ENCODE measurements at places on chromosomes 13 and 19. TPM values are rescaled to one million over a fixed set of nuclear protein-coding genes. Genes with fewer than 3 reads are reported as not detected.

DNA sequence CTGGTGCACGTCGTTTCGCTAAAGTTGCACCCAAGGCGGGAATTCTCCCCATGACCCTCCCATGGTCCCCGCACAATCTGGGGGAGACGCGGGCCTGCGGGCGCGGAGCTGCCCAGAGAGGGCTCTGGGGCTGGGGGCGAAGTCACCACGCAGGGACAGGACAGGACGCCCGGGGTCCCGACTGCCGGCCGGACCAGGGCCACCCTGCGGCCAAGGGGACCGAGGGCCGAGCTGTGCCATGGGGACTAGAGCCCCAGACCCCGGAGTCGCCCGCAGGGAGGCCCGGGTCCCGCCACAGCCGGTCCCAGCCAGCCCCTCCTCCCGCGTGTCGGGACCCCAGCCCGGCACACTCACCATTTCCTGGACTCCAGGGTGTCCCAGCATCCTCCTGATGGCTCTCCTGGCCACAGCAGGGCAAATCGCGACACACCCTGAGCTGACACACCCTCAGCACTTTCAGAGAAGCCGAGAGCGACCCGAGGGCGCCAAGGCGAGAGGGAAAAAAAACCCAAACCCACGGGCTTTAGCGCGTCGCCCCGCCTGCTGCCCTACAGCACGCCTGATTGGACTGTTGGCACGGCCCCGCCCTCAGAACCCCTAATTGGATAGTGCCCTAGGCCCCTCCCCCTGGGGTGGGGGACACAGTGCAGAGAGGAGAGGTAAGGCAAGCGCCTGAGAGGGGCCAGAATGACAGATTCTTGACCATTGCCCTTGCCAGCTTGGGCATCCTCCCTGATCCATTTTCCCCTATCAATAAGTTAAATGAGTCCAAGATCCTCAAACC, 28.6 kb downstream of the ZNF44 start:
- no peak for DNase-seq

- no peak for DNase-seq
These were observed 36.2 kb upstream of the LPAR6 start for GRCh38 chr13:48448959-48449614.

DNA sequence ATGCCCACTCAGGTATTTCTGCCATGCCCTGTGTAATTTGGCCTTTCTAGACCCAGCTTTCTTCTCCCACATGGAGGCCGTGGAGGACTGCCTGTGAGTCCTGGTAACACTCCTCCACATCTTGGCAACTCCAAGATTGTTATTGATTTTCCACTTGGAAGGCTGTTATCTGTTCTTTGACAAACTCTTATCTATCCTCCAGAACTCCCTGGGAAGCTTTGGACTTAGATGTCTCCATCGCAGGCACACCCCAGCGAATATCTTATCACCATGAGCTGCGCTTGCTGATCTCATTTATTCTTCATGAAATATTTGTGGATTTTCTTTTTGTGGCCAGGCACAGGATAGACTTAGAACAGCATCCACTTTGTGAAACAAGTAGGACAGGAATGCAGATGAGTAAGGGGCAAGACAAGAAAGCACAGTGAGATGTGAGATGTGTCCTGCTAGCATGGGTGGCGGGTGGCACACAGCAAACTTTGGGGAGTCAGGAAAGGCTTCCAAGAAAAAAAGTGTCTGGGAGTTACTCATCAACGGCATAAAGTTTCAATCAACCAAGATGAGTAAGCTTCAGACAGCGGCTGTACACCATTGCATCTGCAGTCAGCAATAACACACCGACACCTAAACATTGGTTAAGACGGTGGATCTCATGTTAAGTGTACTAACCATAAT, 84.5 kb upstream of the IRS2 start:
- no peak for DNase-seq

DNA sequence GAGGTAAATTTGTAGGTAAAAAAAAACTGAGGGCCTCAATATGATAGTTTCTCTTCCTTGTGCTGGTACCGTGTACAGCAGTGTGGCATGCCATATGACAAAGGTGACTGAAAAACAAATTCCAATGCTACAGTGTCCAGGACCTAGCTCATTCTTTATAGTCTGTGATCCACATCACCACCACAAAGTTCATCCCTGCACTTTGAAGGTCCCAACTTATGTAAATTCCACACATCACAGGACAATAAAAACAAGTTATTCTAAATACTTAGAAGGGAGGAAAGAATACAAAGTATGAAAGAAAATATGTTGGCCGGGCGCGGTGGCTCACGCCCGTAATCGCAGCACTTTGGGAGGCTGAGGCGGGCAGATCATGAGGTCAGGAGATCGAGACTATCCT, 314.6 kb upstream of the SGCG start:
- no peak for DNase-seq

GRCh38 chr19:50772476-50772875, 2.2 kb downstream of the GPR32 start:
- peak; percentile 21 for DNase-seq

The POGLUT2 gene
- 22.5 TPM for total RNA-seq

DNA sequence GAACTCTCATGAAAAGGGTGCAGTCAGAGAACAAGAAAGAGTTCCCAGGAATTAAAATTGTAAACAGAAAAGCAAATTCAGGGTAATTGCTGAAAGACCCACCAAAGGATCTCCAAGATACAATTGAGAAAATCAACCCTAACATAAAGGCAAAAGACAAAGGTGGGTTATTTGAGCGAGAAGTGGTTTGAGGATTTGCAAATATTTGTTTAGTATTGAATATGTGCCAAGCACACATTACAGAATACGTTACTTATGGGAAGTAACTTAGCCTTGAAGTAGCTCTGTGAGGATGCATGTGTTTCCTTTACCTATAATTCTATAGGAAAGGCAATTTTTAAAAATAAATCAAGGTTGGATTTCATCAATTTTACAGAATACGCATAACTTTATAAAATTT, 10.0 kb upstream of the CEACAM21 start:
- no peak for DNase-seq

The GRIK5 gene
- total RNA-seq, result 2.2 TPM

The ZNF700 gene
- total RNA-seq, result 7.9 TPM

Measured in endothelial cell of umbilical vein (primary cell).